AG20443 (cell line): ENCODE measurements at places on chromosomes 12 and 14.
A peak's percentile ranks its signal among the peaks of the same experiment; 100 is the strongest.

GRCh38 chr14:53355581-53356112 is 202.5 kb upstream of the DDHD1 start:
- peak; percentile 53 for DNase-seq

DNA sequence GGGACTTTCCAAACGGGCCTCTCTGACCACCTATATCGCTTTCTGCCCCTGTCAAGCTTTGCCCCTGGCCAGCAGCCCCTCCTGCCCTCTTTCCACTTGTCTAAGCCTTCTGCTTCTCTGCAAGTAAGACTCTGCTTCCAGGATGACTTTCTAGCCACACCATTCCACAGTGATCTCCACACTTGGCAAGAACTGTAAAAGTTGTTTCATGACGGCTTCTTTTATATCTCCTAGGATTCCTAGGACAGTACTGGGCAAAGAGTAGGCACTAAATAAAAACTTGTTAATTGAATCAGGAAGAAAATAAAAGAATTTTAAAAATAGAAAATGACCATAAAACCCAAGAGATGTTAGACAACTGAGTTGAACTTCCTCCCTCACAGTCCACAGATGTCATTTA is 1.8 kb upstream of the PTPN21 start:
- peak; percentile 23 for DNase-seq

DNA sequence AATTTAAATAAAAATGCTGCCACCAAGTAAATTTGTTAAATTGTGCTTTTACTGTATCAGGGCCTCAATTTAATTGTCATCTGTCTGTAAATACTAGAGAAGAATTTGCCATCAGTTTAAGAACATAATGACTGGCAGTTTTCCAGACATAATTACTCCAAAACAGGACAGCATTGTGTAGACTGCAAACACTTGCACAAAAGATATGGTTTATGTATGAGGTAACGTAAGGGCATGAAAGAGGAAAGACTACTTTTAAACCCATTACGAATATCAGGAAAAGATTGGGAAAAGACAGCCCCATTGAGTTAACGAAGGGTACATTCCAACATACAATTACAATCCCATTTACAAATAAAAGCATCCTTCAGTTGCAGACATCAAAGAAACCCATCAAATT is 59.8 kb upstream of the KRR1 start:
- no peak for DNase-seq

DNA sequence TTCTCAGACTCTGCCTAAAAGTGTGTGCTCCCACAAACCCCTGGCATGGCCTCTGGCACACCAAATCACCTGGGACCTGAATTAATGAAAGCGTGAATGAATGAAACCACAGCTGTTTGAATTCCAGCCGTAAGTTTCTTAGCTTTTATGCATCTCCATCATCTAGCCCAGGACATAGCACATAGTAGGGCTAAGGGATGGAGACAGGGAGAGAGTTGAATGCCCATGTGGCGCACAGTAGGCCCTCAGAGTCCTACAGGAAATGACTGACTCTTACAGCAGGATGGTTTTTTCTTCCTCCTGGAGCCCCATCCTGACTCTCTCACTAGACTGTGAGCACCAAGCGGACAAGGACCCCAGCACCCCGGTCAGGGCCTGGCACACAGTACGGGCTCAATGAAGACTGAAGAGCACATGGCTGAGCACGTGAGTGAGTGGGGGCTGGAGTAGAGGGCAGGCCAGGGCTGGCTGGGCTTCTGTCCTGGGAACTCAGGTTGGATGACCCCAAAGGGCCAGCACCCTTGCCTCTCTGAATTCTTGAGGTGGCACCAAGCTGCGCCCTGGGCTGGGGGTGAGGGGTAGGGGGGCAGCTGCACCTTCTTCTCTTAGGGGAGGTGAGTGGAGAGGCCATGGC is 351.3 kb downstream of the MED13L start:
- DNase-seq, result no peak

DNA sequence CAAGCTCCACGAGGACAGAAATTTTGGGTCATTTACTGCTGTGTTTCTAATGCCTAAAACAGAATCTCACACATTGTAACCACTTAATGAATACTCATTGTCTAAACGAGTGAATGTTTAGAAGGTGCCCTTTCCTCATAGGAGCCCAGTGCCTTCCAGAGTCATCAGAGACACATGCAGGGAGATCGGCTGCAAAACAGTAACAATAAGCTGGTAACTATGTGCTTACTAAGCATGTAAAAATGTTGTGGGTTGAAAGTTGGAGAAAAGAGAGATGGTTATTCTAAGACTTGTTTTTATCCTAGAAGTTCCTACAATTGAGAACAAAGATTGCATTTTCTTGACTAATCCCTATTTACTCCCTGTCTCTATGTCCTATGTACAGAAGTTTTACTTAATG is 7.4 kb downstream of the TESPA1 start:
- DNase-seq, result peak; percentile 79

DNA sequence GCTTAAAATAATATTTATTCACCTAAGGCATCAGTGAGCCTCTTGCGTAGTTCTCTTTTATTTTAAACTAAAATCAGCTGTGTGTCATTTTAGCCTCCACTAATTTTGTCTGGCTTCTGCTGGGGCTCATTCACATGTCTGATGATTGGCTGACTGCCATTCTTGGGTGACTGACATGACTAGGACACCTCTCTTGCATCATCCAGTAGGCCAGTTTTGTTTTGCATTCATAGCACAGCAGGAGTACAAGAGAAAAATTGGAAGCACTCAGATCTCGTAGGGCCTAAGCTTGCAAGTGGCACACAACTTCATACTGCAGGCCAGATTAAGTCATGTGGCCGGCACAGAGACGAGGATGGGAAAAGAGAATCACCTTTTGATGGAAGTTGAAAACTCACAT is 1226.5 kb downstream of the GALC start:
- peak; percentile 5 for DNase-seq

DNA sequence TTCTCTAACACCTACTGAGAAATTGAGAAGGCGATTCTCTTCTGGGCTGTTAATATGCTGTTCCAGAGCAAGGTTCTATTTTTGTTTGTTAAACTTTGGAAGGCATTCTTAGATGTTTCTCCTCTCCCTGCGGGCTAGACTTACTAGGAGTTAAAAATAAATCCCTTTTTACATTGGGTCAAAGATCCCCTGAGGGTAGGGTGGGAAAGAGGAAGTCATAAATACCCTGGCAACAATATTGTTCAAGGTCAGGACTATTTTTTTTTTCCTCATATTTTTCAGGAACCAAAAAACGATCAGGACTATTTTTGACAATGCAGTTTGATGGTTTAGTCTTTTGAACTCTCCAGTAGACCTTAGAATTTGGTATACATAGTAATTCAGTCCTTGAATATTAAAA is 12.0 kb upstream of the SLC2A14 start:
- no peak for DNase-seq

DNA sequence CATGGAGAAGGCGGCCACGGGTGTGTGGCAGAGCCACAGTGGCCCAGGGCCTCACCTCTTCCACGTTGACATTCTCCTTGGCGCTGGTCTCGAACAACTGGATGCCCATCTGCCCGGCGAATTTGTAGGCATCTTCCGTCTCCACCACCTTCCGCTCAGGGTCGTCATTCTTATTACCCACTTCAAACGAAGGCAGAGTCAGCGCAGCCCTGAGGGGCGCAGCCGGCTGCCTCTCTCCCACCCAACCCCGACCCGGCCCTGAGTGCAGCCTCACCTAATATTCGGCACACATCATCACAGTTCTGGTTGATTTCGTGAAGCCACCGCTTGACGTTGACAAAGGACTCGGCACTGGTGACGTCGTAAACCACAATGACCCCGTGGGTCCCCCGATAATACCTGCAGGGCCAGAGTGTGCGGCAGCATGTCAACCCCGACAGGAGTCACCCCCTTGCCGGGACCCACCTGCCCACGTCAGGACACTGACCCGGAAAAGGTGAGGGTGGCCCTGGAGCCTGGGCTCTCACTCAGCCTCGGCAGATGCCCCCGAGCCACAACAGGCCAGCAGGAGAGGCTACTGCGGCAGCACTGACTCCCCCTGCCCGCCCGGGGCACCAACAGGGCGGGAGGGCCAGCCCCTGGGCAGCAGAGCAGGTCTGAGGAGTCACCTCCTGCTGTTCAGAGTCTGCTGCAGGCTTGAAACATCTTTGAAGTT is 17.6 kb downstream of the RAB35 start:
- DNase-seq, result no peak

- DNase-seq, result no peak
These were observed 9.8 kb upstream of the C12orf42 start for GRCh38 chr12:103505371-103506236.

GRCh38 chr14:78605897-78606500 is 435.8 kb downstream of the NRXN3 start:
- peak; percentile 71 for DNase-seq

DNA sequence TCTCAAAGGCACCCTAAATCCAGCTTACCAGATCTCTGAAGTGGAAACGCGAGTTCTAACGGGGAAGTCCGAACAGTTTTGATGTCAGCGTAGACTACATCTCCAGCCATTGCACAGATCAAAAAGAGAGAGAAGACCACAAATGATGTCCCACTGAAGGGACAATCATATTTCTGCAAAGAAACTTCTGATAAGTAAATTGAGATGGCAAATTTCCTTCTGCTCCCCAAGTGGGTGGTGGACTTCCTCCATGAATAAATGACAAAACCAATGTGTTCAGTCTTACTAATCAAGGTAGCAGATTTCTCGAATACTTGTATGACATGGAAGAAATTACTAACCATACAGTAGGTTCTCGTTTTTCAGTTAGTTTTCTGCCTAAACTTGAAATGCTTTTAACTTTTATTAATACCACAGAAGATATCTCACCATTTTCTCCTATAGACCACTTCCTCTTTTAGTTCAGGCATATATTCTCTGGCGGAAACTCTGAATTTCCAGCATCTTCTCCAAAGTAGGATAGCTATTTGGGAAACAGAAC is at the start of gene CLECL1:
Gene CLECL1, minus strand, starts transcription at position 177 of the 541 bp plus-strand sequence.
- no peak for DNase-seq

GRCh38 chr12:29148596-29148910 is 525 bp upstream of the FAR2 start:
- DNase-seq, result peak; percentile 35

- peak; percentile 53 for DNase-seq
These were observed at the start of gene WSCD2 for GRCh38 chr12:108129017-108129812. TSS of gene WSCD2 (plus strand) at chr12:108129288. CDS start at chr12:108195833, 66,545 bp downstream.

DNA sequence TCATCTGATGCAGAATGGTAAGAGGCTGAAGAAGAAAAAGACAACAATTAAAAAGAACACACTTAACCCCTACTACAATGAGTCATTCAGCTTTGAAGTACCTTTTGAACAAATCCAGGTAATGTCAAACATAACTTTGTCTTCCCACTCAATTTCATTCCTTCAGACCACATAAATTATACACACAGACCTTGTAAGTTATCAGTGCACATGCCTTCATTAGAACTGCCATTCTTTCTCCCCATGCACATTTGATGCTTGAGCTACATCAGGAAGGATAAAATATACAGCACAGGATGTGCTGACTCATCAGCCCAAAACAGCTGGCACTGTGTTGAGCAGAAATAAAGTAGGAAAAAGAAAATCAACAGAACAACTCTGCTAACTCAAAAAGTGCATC is 246.7 kb downstream of the PAWR start:
- peak; percentile 19 for DNase-seq

- DNase-seq, result no peak
These were observed 85.5 kb upstream of the PTPRB start for GRCh38 chr12:70722584-70723343.

- no peak for DNase-seq
These were observed 34.6 kb downstream of the RERG start for GRCh38 chr12:15186597-15186996.

DNA sequence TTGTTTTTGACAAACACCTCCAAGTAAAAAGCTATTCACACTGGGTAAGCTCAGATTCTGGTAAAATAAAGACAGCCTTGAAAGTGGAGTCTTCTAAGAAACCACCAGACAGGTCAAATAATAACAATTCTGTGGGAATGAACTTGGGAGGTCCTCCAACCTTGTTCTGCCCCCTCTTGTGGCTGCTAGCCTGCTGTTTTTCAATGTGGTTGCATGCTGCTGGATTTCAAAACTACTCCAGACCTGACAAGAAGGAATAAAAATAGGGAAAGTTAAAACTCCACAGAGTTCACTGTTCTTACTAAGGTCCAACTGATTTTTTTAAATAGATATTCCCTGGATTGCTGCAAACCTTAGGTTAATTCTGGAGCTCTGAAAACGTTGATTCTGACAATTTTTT is 32.2 kb upstream of the RIN3 start:
- peak; percentile 54 for DNase-seq

- no peak for DNase-seq
These were observed 1082.9 kb downstream of the BCL11B start for GRCh38 chr14:98189062-98189461.

DNA sequence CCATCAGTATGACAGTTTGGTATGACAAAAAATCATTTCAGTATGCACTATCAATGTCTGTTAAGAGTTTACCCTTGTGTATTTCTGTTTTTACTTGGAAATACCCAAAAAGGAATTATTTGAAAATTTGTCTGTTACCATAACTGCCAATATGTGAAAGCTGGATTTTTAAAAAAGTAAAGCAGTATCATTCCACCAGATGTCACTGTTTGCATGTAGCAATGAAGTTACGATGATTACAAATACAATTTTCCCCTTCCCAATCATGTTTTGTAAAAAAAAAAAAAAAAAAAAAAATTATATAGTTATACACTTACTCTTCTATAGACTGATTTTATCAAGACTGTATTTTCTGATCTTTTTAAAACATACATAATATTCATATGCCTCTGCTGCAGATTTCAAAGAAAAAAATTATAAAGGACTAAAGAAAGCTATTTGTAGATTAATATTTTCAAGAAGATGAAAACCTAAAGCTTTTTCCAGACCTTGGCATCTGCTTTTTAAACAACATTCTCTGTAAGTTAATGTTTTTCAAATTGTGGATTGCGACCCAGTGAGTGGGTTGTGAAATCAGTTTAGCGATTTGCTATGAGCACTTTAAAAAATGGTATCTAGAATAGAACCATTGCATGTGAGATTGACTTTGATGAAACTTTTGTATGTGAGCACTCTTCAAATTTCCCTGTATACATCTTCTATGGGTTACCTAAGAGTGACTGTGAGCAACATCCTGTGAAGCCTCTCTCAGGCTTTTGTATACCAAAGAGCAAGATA is 114.2 kb downstream of the TTC6 start:
- peak; percentile 25 for DNase-seq

GRCh38 chr14:98244966-98245569 is 1026.9 kb downstream of the BCL11B start:
- no peak for DNase-seq

DNA sequence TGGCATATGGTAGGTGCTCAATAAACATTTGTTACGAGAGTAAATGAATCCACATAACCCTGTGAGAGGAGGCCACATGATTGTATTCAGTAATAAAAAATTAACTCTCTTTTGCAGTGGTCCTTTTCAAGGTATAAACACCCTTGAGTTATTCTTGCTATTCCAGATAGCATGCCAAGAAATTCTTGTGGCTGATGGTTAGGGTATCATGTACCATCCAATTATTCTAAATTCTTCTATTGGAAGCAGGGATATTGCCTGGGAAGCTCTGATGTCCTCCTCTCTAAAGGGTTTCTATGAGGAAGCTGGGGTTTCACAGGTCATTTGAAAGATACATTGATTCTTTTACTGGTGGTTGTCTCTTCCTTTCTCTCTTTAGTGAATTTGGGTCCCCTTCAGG is 10.1 kb downstream of the AKAP6 start:
- no peak for DNase-seq

- no peak for DNase-seq
These were observed 170.8 kb downstream of the RPL10L start for GRCh38 chr14:46480817-46481216.
